ENCODE measurements at places on chromosomes 7 and 10.

DNA sequence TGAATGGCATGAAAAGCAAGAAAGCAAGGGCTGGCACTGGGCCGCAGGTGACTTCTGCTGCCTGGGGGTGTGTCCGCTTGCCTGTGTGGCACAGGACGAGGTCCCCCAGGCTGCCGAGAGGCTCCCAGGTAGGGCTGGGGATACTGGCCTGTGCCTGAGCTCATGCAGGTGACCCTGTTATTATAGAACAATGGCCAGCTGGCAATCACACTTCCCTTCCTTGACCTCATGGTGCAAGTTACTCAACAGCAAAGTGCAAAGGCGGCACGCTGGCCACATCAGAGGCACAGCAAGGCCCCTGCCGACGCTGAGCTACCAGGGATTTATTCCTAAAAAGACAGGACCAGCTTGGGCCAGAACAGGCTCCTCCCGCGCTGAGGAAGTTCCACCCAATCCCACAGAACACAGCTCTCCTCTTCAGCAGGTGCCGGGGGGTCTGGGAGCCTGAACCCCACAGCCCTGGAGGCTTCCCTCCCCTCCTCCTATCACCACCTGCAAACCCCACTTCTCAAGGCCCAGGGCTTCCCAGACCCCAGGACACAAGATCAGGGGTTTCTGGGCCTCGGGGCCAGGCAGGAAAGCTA, 1.4 kb upstream of the ADAM8 start:
- no peak for DNase-seq

GRCh38 chr10:8288600-8288999, 234.1 kb downstream of the GATA3 start:
- no peak for DNase-seq

DNA sequence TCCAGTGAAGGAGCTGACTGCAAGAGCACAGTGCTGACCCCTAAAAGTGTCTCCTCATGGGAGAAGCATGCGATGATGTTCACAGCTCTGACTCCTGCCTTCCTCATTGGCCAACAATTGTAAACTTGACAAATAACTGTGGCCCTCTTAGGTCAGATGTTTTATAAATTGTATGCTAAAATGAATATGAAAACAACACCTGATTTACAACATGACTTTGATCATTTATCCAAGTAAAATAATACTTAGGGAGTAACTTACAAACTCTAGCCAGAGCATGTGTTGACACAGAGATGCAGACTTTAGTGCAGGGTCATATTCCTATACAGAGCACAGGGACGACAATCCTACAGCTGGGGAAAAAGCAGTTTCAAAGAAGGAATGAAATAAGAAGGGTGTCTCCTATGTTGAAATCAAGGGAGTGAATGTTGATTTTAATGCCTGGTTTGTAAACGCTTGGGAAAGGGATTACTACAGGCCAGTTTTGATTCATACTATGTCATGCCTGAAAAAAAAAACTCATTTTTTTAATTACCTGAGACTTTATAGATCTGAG, 391.4 kb upstream of the AKR1E2 start:
- no peak for DNase-seq

DNA sequence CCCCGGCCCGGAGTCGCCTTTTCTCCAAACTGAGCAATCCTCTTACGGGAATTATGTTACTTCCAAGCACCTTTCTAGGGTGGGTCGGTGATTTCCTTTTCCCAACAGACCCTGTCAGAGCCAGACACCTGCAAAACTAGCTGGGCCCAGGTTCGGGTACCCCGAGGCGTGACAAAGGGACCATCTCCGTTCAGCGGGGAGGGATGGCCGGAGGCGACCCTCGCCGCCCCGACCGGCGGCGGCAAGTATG, 445 bp downstream of the PPA1 start:
- no peak for DNase-seq
